ENCODE measurements at places on chromosomes 11 and 22. TPM values are rescaled to one million over a fixed set of nuclear protein-coding genes. Genes with fewer than 3 reads are reported as not detected.

The SLN gene
- total RNA-seq, result not detected

The MFRP gene
- total RNA-seq, result not detected

The PANX2 gene
- 10.3 TPM for total RNA-seq

The APOA5 gene
- not detected for total RNA-seq

The HRAS gene
- total RNA-seq, result 64.8 TPM

All from endodermal cell (in vitro differentiated cells).